ENCODE measurements at places on chromosomes 1 and 21. TPM values are rescaled to one million over a fixed set of nuclear protein-coding genes. Genes with fewer than 3 reads are reported as not detected.

DNA sequence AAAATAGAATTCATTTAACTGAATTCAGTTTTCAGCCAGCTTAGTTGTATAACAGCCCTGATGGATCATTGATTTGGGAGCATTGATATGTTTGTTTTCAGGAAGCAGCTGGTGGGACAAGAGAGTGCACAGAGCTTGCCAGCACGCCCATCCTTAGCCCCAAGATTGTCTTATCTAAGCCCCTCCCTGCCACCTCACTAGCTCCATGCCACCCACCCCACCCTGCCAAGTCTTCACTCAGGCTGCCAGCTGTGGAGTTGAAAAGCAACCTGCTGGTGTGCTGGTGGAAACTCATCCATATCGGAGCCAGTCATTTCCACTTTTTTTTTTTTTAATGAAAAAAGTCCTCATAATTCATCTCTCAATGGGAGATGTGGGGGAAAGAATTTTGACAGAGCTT, 11.8 kb downstream of the KIRREL1 start:
- DNase-seq: no peak

- no peak for DNase-seq
Observed at GRCh38 chr1:81894867-81895266, 94.1 kb downstream of the ADGRL2 start.

DNA sequence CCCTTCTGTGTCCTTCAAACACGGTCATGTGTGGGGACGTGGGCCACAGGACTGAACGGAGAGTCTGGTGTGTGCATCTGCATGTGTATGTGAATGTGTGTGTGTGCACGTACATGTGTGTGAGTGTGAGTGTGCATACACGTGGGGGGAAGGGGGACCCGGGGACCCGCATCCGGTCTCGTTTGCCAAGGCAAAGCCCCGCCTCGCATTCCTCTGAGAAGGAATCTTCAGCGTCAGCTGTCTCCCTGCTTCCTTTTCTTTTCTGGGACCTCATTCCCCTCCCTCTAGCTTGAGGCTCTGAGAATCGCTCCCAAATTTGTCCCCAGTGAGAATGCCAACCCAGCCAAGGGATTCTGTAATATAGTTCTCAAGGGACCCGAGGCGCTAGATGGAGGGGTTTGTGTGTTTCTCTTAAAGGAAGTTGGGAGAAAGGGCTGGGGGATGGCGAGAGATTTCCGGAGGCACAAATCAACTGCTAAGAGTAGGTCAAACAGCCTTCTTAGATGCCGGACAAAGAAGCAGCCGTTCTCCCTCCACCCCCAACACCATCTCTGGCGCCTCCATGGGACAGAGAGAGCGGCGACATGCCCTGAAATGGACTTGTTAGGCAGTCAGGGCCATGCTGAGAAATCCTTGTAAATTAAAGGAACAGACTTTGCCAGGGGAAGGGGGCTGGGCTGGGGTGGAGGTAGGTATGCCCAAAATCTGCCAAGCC, 6.6 kb downstream of the IFFO2 start:
- peak; percentile 77 for DNase-seq

- no peak for DNase-seq
Observed at GRCh38 chr21:32507342-32507919, 77.9 kb downstream of the TCP10L start.

- DNase-seq: no peak
Observed at GRCh38 chr1:154808909-154809262, 61.2 kb downstream of the KCNN3 start.

GRCh38 chr1:6259491-6260362, 1.2 kb downstream of the GPR153 start:
- DNase-seq: peak; percentile 94

CBR3 gene
- not detected for total RNA-seq

DNA sequence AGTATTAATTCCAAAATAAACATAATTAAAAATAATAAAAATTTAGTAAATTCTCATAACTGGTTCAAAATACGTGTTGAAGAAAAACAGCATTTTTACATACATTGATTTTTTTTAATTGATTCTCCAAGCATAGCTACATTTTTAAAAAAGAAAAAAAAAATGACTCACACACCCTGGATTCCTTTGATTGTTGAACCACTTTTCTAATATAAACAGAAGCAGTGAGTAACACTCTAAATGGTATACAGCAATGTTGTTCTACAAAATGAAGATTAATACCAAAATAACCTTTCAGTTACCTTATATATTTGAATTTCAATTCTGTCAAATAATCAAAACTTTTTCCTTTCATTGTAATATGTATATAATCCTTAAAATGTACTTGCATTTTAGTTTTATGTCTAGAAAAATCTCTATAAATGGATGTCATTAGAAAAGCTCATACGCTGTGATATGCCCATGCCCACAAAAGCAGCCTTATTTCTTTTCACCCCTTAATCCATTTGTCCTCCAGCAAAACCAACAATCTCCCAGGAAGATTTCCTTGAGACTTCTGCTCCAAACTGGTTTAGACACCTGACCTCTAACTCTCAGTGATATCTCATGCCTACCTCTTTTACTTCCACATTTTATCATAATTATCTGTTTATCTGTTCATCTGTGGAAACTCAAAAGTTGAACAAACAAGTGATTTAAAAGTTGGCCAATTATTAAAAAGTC, 246.4 kb upstream of the NR5A2 start:
- no peak for DNase-seq

DNA sequence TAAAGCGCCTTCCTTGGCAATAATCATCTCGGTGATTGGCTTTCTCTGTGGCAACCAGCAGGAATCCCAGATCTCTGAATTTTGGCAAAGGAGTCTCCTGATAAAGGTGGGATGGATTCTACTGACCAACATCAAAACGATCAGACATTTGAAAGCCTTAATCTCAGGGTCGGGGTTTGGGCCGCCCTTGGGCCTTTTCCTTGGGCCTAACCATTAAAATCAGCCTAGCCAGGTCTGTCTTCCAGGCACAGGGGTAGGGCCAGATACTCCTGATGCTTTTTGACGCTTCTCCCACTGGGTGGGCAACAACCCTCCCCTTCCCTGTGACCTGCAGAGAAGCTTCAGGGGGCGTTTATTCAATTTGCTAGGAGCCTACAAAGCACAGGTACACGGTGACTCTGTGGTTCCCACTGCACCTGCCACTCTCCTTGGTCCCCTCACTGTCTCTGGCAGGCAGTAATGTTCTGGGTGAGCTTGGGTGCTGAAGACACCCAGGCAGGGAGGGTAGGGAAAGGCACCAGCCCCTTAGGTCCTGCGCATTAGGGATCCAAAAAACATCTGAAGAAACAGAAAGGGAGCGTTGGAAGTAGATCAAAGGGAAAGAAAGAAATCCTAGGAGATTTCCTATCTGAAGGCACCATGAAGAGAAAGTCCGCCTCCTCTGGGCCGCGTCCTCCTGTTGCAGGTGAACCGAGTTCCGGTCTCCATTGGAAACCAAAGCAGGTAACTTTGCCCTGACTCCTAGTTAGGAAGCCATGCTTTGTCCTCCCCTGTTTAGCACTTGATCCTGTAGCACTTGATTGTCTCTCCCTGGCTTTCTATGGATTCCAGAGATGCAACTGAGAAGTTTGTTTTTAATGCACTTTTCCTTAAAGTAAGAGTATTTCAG, 12.3 kb downstream of the RNU1-2 start:
- no peak for DNase-seq

DNA sequence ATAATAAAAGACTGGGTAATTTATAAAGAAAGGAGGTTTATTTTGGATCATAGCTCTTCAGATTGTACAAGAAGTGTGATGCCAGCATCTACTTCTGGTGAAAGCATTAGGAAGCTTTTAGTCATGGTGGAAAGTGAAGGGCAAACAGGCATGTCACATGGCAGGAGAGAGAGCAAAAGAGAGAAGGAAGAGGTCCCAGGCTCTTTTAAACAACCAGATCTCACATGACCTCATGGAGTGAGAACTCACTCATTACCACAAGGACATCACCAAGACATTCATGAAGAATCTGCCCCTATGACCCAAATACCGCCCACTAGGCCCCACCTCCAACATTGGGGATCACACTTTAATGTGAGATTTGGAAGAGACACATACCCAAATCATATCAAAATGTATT, 10.0 kb downstream of the RPTN start:
- no peak for DNase-seq

DNA sequence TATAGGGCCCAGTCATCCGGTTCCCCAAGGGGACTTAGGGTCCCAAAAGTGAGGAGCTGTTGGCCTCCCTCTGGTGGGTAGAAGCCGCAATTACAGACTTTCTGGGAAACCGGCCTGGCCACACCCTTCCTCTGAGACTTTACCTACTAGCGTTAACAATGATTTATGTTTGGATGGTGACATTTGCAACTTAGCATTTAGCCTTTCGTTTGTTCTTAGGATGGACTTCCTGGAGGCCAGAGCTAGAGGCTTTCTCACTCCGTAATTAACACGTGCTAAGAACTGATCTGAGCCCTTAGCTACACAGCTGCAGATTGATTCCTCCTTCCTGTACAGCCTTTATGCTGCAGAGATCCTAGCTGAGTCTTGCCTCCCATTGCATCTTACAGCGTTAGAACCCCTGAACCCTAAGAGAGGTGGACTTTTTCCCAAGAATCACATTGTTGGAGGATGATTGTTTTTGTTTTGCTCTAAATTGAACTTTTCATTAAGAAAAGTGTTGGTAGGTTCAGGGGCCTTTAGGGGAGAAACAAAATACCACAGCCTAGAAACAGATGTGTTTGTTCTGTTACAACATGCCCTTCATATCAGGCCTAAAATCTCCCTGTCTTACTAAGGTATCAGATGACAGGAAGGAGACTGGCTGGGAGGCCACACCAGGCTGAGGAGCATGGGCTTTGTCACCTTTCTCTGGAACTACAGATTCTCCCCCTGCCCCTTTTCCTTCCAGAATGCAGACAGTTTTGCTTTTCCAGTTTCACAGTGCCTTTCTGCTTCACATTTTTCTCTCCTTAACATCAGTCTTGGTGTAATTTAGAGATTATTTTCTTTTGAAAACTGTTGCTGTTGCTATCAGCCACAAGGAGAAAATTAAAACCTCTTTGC, 1.9 kb downstream of the S100A11 start:
- DNase-seq: peak; percentile 70

- peak; percentile 43 for DNase-seq
Observed at GRCh38 chr1:7755448-7755847, 15.6 kb upstream of the VAMP3 start.

DNA sequence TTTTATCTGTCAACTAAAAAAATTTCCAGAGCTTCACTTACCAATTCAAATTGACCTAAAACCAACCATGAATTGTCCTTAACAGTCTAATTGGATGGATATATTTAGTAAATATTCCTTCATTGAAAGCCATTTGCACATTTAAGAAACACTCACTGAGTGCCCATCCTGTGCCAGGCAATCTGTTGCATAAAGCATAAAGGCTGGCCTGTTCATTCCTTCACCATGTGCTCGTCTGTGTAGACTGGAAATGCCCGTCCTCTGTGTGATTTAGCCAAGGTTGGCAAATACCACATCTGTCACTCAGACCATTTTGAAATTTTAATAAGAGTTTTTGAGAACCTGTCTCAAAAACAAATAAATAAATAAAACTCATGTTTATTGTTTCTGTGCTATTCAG, 57.1 kb downstream of the ZNF684 start:
- no peak for DNase-seq

DNA sequence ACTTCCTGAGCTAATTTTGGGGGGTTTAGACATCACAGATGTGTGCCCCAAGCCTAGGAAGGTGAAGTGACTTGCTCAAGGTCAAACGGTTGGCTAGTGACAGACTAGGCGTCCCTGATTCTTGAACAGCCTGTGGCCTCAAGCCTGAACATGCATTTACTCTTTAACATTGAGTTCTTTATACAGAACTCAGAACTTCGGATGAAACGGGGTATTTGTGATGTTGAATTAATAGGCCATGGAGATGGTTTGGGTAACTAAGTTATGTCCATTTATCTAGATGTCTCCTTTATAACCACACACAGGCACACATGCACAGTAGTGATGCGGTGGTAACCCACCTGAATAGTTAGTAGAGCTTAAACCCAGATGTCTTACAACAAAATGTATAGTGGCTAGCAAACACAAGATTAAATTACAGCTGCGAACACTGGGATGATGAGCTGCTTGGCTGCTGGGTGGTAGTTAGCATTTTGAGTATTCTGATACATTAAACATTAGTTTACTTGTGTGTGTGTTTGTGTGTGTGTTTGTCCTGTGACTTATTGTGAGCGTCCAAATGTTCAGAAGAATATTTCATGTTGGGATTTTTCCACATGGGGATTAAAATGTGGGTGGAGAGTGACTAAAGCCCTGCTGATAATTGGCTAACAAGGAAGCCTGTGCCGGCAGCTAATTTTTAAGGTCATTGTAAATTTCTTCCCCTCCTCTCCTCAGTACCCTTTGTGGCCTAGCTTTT, 2.3 kb downstream of the ATP1A1 start:
- DNase-seq: no peak

FCRL5 gene
- total RNA-seq: not detected

- no peak for DNase-seq
Observed at GRCh38 chr1:93186667-93187066, 6.1 kb downstream of the CCDC18 start.

CHIA gene
- total RNA-seq: not detected

SZT2 gene
- total RNA-seq: 11.0 TPM

- DNase-seq: no peak
Observed at GRCh38 chr1:152519851-152520250, 5.6 kb downstream of the CRCT1 start.

DNA sequence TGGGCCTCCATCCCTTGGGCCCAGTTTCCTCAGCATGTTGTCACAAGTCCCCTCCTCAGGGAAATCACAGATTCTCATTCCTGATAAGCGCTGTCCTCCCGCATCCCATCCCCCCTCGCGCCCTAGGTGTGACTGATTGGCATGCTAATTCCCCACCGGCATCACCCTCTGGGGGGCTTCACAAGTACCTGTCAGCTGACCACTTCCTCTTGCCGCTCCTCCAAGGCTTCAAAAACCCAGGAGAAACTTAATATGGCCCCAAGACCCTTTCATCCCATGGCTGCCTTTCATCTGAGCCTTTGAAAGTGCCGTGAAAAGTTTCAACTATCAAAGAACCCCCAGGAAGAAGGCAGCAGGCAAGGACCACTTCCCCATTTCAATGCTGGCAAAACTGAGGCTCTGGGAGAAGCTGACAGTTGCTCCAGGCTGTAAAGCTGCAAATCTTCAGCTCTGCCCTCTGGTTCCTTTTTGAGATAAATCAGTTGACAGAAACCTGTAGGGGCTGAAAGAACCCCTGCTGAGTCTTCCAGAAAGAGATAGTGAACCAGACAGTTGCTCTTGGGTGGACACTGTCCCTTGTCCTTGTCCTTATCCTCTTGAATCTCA, 12.8 kb upstream of the MIXL1 start:
- DNase-seq: no peak

DNA sequence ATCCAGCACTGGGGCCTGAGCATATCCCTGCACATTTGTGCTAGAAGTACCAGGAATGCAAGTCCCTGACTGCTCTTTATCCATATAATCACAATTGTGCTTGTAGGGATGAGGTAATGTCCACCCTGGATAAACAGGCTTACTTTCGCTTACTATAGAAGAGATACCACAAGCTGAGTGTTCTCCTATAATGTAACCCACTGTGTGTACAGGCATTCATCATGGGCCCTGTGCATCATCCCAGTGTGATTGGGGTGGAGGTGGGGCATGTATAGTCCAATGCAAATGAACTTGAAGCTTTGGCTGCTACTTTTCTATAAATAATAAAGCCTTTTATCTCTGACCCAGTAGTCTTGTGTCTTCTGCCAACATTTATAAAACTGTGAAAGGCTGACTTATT, 69.3 kb downstream of the MAN1A2 start:
- DNase-seq: no peak

- no peak for DNase-seq
Observed at GRCh38 chr1:178328728-178329127, 168.0 kb downstream of the CLEC20A start.

MX2 gene
- total RNA-seq: 3.3 TPM

GRCh38 chr21:44761011-44761729, 40.5 kb downstream of the UBE2G2 start:
- peak; percentile 53 for DNase-seq
